Ureter (tissue), 1 donor: ENCODE measurements at places on chromosomes 11 and 22. TPM values are rescaled to one million over a fixed set of nuclear protein-coding genes. Genes with fewer than 3 reads are reported as not detected.

DNA sequence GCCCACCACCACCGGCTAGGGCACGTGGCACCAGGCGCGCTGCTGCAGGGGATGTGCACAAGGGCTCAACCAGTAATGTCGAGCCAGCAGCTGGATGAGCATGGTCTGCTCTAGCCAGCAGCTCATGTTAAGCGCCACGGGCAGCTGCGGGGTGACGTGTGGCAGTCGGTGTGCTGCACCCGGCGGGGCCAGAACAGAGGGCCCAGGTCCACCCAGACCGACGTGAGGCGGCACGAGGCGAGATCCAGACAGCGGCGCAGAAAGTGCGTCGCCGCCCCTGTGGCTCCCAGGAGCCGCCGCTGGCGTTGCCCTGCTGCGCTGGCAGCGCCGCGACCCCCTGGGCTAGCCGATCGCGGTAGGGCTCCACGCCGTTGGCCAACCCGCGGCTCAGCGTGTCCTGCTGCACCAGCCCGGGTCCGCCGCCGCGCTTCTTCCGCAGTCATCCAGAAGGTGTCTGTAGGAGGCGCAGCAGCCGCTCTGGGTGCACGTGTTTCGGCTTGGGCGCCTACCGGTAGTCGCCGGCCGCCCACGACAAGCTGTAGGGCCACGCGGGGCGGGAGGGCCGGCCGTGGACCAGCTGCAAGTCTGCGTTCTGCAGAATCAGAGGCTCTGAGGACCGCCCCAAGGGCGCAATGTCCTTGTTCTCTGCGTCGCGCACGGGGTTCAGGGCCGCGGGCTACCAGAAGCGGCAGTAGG is 4.6 kb upstream of the GALR3 start:
- no peak for DNase-seq

TMPRSS6 gene
- 0.31 TPM for total RNA-seq

DNA sequence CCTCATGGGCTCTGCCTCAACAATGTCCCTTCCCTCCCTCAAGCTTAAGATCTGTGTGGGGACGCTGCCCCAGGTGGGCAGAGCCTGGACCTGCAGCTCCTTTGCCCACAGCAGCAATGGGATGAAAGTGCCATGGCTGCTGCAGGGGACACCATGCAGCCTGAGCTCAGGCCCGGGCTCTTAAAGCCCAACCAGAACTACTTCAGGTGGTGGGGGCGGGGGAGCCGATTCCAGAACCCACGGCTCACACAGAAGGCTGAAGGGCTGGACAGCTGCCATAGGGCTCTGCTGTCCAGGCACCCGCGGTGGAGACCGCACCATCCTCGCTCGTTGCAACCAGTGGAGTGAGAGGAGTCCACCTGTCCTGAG is 12.5 kb downstream of the CHID1 start:
- no peak for DNase-seq

DNA sequence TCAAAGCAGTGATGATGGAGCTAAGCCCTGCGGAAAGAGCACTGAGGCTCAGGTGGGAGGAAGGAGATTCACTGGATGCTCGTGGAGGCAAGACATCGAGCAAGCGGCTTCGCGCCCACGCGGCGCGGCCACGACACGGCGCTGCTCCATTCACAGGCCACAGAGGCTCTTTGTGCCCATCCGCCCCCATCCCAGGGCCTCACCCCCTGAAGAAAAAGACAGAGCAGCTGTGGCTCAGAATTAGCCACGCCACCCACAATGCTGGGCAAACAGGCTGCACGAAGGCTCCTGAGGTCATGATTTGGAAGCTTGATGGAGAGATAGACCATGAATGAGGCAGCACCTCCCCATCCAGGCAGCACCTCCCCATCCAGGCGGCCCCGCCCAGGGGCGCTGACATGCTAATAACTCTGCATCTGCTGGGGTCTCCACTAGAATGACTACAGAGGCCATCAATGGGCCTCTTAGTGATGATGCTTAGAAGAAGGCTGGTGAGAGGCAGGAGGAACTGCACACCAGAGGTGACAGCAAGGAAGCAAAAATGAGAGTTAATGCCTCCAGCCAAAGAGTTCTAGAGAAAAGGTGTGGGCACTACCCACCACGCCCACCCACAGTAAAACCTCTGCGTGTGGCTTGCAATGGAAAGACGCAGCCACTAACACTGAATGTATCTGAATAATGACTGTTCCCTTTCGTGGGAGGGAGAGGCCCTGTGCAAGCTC is 43.5 kb downstream of the MYH9 start:
- DNase-seq: no peak

GRCh38 chr11:91163619-91164451 is 941.0 kb upstream of the CHORDC1 start:
- no peak for DNase-seq
